Peyer's patch (tissue), 4 donors: ENCODE measurements at places on chromosomes 7 and 10. TPM values are rescaled to one million over a fixed set of nuclear protein-coding genes. Genes with fewer than 3 reads are reported as not detected.

DNA sequence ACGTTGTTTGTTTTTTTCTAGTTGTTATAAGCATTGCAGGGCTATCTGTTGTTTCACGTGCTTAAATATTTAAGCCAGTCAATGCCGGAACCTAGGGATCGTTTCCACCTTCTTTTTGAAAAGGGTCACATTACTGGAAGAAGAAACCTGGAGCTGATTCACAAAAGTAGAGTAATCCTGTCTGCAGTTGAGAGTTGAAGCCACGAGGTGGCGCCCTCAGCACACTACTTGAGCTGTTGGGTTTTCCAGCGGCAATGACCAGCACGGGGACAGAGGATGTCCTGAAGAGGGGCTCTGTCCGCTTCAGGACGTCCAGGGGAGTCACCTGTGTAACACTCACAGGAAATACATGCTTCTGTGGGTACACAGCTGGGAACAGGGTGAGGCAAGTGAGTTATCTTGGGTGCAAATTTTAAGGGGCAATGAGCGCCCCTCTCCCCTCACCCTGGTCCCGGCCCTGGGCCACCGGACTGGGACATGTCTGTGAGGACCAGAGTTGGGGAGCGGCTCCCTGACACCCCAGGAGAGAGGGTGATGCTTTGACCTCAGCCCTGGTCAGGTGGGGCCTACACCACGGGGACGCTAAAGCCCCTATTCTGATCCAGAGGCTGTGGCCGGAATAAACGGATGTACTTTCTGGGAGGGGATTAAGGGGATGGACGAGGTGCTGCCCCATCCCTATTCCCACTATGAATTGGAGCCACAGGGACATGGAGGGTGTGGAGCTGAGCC is 26.3 kb upstream of the WDFY4 start:
- DNase-seq: peak; percentile 92
- no peaks in the 10 kb centered on the region for H3K36me3 ChIP-seq
- no peak overlapping the region for H3K4me3 ChIP-seq
- H3K27ac ChIP-seq: no peak overlapping the region

DNA sequence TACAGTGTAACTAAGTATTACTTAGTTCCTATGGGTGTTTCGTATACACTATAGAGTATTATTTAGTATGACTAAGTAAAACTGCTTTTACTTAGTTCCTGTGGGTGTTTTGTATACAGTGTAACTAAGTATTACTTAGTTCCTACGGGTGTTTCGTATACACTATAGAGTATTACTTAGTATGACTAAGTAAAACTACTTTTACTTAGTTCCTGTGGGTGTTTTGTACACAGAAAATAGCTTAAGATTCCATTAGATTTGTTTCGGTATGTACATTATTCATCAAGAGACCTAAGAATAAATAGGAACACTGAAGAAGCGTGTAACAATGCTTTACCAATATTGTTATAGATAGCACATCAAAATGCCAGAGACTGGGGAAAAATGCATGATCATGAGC is 25.0 kb downstream of the IGF2BP3 start:
- no peaks in the 10 kb centered on the region for H3K27me3 ChIP-seq
- H3K36me3 ChIP-seq: no peaks in the 10 kb centered on the region
- DNase-seq: no peak
- no peaks in the 10 kb centered on the region for H3K4me1 ChIP-seq
- no peak overlapping the region for H3K27ac ChIP-seq

GRCh38 chr10:130224228-130224627 is 88.0 kb downstream of the GLRX3 start:
- H3K27ac ChIP-seq: no peak overlapping the region
- H3K4me1 ChIP-seq: no peaks in the 10 kb centered on the region
- no peak overlapping the region for H3K4me3 ChIP-seq
- H3K27me3 ChIP-seq: no peaks in the 10 kb centered on the region

ADAMTS14 gene
- total RNA-seq: 10.7 TPM
